ENCODE measurements at places on chromosomes 13 and 19.

DNA sequence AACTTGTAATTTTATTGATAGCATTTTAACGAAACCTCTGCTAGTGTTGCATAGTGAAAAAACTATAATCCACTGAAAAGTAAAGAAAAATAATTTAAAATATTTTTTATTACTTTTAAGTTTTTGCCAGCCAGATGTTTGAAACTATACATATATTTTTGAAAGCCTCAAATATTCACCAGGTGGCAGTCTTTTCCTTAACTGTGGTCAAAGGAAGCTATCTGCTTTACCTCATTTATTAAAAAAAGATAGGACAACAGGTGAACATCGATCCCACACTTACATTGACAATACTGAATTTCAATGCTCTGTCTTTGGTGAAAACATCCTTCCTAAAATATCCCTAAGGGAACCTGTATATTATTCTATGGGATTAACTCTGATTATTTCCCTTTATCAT lies 100.5 kb downstream of the TRPC4 start:
- no peak for DNase-seq

DNA sequence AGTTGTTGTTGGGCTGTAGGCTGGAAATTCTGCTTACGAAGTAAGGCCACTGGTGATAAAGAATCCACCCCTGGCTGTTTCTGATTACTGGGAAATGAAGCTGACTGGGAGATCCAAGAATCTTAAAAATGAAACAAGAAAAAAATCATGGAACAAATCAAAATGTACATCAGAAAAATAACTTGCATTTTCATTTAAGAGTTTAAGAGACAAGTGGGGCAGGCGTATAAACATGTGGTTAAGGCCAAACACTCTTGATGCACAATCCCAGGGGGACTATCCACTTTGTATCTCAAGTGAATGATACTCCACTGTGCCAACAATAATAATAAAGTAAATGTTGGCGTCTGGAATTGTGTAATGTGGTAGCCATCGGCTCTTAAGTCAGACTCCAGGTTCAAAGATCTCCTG lies 24.6 kb downstream of the ZMYM5 start:
- DNase-seq, result no peak

GRCh38 chr13:84563611-84564010 lies 681.3 kb upstream of the SLITRK1 start:
- no peak for DNase-seq

- no peak for DNase-seq
Observed at GRCh38 chr19:40990972-40991381, at the start of gene CYP2B6. TSS of gene CYP2B6 (plus strand) at chr19:40991282. CDS start at chr19:40991306, 24 bp downstream.

GRCh38 chr19:8517551-8518442 lies 3.8 kb upstream of the ZNF414 start:
- no peak for DNase-seq

DNA sequence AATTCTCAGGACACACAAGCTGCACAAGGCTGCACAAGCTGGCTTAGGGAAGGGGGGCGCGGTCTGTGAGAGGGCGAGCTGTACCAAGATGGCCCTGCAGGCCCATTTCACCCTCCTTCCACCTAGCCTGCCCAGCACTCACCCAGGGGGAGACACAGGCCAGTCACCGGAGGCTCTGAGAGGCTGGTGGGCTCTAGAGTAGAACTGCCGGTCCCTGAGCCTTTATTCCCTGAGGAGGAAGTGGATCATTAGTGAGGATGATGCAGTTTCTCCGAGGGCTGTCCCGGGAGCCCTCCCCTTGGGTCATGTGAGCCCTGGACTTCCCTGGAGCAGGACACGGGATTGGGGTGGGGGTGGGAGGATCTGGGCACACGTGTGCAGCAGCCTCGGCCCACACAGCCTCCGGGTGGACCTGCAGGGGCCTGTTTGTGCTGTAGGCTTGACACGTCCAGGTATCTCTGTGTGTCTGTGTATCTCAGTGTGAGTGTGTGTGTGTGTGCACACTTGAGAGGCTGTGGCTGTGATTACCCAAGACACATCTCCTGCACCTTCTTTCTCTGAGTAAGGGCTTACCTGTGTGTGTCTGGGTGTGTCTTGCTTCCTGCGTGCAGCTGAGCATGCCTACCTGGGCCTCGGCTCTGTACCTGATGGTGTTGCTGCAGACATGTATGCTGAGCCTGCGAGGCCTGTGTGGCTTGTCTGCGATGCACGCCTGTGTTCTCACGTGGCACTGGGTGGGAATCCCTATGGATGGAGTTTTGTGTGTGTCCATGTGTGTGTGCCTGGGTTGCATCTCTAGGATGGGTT lies at the start of gene ACP5:
Gene ACP5 (minus strand): TSS at position 195 of the 807 bp plus-strand sequence. CDS start 328 bp downstream, outside the sequence.
- no peak for DNase-seq

- DNase-seq, result no peak
Observed at GRCh38 chr13:111919286-111919685, 147.7 kb upstream of the SOX1 start.

DNA sequence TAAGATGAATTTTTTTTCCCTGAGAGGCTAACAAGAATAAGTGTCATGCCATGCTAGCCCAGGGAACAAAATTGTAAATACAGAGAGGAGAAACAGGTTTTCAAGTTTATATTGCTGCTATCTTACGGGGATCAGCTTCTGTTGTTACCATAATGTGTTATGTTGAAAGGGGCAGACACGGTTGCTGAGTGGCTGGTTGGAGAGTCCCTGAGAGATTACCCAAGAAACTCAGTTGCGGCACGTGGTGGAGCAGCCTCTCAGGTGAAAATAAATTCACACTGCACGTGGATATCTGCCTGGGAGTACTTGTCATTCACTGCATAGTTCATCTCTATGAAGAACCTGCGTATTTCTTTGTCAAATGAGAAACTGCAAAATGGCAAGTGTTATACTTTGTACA lies 293.6 kb downstream of the TDRD3 start:
- no peak for DNase-seq

DNA sequence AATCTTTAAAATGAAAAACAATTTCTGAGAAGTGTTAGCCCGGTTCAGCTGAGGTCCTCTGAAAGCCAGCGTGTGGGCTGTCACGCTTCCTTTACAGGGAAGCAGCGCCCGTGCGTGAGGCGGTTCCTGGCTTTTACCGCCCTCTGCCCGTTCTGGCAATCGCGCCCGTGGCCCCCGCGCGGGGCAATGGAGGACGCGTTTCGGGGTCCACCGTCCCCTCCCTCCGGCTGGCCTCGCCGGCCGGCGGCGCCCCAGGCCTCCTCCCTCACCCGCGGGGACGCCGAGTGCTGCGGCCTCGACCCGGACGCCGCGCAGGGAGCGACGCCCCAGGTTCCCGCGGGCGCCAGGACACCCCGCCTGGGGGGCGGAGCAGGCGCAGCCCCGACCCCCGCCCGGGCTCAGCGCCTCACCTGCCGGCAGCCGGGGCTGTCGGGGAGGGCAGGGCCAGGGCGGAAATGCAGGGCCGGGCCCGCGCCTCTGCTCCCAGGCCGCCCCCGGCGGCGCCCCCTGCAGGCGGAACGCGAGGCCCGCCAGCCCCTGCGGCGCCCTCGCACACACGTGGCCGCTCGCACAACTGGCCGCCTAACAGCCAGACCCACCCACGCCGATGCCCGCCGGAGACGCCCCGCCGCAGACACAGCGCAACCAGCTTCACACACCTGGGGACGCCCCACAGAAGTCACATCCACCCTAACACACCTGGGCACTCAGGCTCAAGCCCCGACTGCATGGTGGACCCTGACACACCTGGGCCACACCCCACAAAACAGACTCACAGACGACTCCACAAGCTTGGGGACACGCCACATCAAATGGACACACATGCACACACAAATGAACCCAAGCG lies at the start of gene GGACT:
Gene GGACT (minus strand): TSS at position 459 of the 847 bp plus-strand sequence. CDS start 56,198 bp downstream, outside the sequence.
- peak; percentile 74 for DNase-seq

- no peak for DNase-seq
Observed at GRCh38 chr13:40342901-40343300, 323.5 kb downstream of the FOXO1 start.

- no peak for DNase-seq
Observed at GRCh38 chr13:104937881-104938280, 1597.6 kb downstream of the EFNB2 start.

DNA sequence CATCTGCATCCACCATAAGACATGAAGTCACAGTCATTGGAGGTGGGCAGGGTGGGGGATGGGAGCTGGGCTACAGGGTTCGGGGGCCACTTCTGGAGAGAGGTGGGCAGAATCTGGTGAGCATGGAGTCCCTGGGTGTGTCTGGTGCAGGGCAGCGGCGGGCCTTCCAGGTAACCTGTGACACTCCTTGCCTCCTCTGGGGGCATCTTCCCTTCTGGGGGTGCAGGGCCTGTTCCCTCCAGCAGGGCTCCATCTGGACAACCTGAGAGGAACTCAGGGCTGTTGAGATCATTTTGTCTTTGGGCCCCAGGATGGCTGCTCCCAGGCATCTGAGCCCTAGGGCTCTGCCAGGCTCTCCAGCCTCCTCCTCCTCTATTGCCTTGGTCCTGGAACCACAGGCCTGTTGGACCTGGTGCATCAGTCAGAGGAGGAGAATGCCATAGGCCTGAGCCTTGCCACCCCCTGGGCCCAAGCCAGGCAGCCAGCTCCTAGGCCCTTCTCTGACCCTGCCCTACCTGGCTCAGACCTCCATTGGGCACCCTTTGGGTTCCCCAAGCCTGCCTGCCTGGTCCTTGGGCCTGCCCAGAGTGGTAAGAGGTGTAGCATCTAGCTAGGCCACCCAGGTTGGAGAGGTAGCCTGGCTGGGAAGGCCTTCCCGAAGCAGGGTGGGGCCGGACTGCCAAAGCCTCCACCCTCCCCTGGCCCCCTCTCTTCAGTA lies 13.4 kb downstream of the LYL1 start:
- no peak for DNase-seq

- no peak for DNase-seq
Observed at GRCh38 chr19:34274284-34274826, 20.0 kb downstream of the GARRE1 start.

GRCh38 chr13:30108913-30109237 lies 198.5 kb downstream of the KATNAL1 start:
- DNase-seq, result no peak

- DNase-seq, result no peak
Observed at GRCh38 chr19:14974488-14974887, 5.2 kb downstream of the SLC1A6 start.
